ENCODE measurements at places on chromosomes 5 and 9.

DNA sequence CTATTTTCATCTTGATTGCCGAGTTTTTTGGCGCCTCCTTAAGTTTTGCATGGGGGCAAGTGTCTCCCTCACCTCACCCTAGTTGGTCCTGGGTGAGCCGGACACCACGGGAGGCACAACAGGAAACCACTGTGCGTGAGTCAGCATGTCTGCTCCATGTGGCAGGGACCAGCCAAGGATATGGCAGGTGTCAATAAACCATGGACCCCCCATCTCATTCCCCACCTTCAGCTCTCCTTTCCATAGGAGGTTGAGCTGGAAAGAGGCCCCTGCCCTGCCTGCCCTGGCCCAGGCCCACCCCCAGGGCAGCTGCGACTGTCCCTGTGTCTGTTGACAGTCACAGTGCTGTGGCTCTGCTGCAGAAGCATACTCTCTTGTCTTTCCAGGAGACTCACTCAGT, 3.1 kb downstream of the SPACA9 start:
- no peak for DNase-seq

GRCh38 chr9:123482295-123482968, 126.4 kb downstream of the CRB2 start:
- no peak for DNase-seq

- DNase-seq: no peak
Measured at GRCh38 chr5:172140120-172140519, 47.9 kb downstream of the STK10 start.

- DNase-seq: no peak
Measured at GRCh38 chr9:127121628-127122175, 733 bp downstream of the ANGPTL2 start.

- no peak for DNase-seq
Measured at GRCh38 chr9:85009251-85009650, 339.7 kb downstream of the NTRK2 start.

DNA sequence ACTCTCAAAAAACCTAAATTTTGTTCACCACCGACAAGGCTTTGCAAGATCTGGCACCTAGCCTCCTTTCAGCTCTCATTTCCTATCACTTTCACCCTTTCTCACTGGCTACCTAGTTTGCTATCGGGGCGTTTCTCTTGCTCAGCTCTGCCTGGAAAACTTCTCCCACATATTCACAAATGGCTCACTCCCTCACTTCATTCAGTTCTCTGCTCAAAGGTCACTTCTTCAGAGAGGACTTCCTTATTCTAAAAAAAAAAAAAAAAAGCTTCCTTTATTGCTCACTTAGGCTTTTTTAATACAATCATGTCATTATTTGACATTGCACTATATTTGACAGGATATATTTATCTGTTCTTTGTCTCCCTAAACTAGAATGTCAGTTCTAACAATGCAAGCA, 2.1 kb upstream of the SLC25A46 start:
- no peak for DNase-seq

- no peak for DNase-seq
Measured at GRCh38 chr5:138610918-138611677, 35.9 kb upstream of the HSPA9 start.

GRCh38 chr5:171162165-171162564, 146.9 kb upstream of the TLX3 start:
- DNase-seq: no peak

DNA sequence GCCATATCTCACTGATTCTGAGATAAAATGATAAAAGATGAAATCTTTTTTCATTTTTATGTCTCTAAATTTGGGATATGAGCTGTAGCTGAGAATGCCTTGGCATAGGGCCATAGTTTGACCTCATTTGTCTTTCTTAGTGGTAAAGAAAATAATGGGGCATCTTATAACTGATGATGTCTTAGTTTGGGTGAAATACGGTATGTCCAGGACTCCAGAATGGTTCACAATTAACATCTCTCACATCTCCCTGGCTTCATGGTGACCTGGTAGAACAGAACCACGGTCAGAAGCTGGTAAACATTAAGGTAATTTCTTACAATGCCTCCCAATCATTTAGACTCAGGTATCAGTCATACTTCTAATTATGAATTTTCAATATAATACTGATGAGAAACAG, 250.8 kb downstream of the MAT2B start:
- no peak for DNase-seq

DNA sequence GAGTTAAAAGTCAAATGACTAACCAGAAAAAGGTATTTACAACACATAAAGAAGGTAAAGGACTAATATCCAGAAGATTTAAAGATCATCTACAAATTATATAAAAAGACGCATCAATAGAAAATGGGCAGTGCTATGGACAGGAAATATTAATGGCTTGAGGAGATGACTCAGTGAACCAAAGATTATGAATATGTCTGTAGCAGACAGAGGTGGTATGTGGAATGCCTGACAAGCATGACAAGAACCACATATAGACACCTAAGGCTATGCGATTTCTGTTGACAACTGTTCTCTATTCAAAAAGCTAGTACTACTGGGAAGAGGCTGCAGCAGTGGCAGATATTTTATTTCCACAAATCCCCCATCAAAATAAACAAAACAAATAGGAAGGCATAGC, 177.0 kb upstream of the SH3GL2 start:
- peak; percentile 23 for DNase-seq

GRCh38 chr9:24095246-24095645, 269.2 kb upstream of the ELAVL2 start:
- no peak for DNase-seq

GRCh38 chr9:85914108-85914507, 26.8 kb upstream of the NAA35 start:
- DNase-seq: no peak

DNA sequence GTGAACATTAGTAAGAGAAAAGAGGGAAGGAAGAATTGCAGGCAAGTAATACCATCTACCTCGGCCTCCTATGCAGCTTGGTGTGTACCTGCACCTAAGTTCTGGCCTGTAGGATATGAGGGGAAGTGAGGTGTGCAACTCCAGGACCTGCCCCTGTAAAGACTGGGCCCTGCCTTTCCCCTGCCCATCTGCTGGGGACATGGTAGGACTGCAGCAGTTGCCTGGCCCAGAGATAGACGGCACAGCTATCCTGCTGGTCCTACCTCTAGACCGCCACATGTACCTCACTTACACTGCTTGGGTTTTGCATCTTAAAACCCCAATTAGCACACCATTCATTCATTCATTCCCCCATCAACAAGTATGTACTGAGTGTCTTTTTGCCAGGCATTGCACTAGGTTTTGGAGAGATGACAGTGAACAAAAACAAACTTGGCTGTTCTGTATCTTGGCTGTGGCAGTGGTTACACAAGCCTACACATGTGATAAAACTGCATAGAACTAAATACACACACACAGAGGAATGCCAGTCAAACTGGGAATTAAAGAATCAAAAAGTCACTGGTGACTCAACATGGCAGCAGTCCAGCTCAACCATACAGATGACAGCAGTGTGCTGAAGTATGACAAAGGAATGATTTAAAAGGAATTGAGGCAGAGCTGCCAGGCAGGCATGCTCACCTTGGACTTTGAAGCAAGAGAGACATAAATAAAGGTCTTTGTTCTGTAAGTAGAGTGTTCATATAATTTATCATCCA, 23.3 kb upstream of the MGAT1 start:
- DNase-seq: peak; percentile 41

DNA sequence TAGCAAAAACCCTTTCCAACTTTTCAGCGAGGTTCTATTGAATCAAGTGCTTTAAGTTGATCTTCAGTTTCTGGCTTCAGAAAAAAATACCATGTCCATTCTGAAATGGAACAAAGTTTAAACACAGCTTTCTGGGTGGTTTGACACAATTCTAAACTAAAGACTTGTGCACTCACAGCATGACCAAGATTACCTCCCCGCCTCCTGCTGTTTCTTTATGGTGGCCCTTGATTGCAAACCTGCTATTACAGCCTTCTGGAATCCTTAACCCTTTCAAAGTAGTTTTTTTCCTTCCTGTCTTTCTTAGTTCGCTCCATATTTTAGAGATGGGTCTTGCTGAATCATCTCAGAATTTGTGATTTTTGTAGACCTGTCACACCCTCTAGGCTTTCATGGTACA, 135.9 kb upstream of the FBN2 start:
- no peak for DNase-seq

DNA sequence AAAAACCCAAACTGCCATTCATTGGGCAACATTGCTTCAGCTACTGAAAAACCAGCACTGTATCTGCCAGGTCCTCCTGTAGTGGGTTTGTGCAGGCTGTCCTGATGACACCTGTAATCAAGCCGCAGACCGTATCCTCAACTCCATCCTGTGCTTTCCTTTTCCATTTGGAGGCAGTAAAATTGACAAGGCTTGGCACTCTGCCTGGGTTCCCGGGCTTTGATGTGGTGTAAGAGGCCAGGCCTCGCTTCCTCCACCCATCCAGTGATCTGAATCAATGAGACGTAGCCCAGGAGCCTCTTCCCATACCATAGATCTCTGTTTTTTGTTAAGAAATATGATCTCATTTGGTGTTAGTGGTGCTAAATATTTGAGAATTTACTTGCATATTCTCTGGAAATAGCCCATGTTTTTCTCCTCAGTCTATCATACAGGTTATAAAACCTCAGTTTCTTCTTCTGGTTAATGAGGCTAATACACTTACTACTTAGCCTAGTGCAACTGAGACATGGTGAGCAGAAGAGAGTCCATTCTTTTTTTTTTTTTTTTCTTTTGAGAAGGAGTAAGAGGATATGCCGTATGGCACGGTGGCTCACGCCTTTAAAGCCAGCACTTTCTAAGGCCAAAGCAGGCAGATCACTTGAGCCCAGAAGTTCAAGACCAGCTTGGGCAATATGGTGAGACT, 34.8 kb downstream of the LSM11 start:
- no peak for DNase-seq
